Thymus (tissue), 14 donors: ENCODE measurements at places on chromosomes 3 and 15. TPM values are rescaled to one million over a fixed set of nuclear protein-coding genes. Genes with fewer than 3 reads are reported as not detected.

Gene LRRC2
- total RNA-seq = 2.5 TPM

Gene LOXL1
- 6.6 TPM for total RNA-seq

Gene SCAANT1
- total RNA-seq = not detected

Gene CHRM5
- not detected for total RNA-seq

Gene SEMA3F
- total RNA-seq = 4.4 TPM

Gene AP2M1
- total RNA-seq = 138 TPM

Gene ARNT2
- total RNA-seq = 1.4 TPM

GRCh38 chr3:72299823-72300222 lies 514.9 kb upstream of the PROK2 start:
- H3K4me3 ChIP-seq = no peak overlapping the region
- H3K27ac ChIP-seq = no peak overlapping the region
- no peaks in the 10 kb centered on the region for H3K27me3 ChIP-seq
- DNase-seq = no peak
- H3K4me1 ChIP-seq = no peaks in the 10 kb centered on the region
- no peaks in the 10 kb centered on the region for H3K36me3 ChIP-seq

DNA sequence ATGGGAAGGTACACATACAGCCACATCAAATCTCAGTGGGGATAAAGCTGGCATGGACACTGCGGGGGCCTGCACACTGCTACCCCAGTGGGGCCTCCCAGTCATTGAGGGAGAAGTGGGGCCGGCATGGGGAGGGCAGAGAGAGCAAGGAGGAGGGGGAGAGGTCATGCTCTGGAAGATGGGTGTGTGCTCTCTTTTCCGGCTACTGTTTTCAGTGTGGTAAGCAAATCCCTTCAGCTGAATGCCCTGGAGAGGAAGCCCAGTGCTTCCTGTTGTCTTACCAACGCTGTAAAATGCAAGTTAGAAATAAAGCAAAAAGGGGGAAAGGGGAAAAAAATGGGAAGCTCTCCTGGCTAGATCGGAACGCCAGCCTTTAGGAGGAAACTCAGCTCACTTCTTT lies 30.8 kb downstream of the NRROS start:
- H3K27ac ChIP-seq = no peak overlapping the region
- no peak for DNase-seq
- H3K36me3 ChIP-seq = no peaks in the 10 kb centered on the region
- no peaks in the 10 kb centered on the region for H3K4me1 ChIP-seq

DNA sequence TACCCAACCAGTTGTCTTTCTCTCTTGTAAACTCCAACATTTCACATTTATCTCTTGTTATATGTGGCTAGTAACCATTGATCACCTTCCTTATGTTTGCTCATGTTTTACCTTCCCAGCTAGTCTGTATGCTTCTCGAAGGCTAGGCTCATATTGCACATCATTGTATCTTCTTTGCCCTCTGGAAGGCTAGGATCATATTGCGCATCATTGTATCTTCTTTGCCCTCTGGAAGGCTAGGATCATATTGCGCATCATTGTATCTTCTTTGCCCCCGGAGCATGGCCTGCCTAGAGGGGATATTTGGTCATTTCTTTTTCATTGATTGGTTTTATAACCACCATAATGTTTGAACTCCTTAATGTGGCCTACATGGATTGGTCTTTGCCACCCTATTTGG lies 39.4 kb upstream of the ATP13A3 start:
- H3K36me3 ChIP-seq = no peaks in the 10 kb centered on the region
- H3K27ac ChIP-seq = no peak overlapping the region
- H3K4me3 ChIP-seq = no peak overlapping the region

DNA sequence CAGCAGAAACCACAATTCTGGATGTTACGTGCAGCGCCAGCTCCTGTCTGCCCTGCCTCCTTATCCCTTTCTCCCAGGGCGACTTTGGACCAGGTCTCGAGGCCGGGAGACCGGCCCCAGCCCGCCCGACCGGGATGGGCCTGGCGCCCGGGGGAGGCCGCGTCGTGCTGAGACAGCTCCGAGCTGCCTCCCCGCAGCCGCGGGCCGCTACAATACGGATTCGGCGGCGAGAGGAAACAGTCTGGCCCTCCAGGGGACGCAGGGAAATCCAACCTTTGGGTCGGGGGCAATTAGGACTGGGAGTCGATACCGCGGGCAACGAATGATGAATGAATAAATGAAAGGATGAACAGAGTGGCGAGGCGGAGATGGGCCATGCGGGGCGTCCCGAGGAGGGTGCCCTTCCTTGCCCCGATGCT lies 537 bp downstream of the GRAMD2A start:
- no peak for DNase-seq
- no peak overlapping the region for H3K27ac ChIP-seq
- H3K27me3 ChIP-seq = peaks cover 20% of the 10 kb centered on the region
- peaks cover 18% of the 10 kb centered on the region for H3K4me1 ChIP-seq

DNA sequence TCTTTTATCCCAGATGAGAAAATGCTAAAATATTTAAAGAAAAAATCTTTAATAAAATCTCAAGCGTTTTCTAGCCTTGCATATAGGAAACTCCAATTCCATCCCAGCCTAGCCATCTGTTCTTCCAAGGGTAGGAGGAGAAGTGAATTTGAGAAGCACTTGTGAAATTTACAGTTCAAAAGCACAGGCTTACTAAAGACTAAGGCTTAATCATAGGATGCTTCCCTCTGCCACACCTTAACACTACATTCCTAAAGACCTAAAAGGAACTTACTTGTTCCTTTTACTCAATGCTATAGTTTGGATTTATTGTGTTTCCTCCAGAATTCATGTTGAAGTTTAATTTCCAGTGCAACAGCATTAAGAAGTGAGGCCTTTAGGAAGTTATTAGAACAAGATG lies 764.8 kb upstream of the CADM2 start:
- no peak overlapping the region for H3K27ac ChIP-seq
- H3K27me3 ChIP-seq = no peaks in the 10 kb centered on the region
- no peak for DNase-seq
- H3K4me1 ChIP-seq = no peaks in the 10 kb centered on the region

GRCh38 chr3:4503050-4503449 lies 9.9 kb downstream of the ITPR1 start:
- no peak for DNase-seq
- peaks cover 23% of the 10 kb centered on the region for H3K36me3 ChIP-seq
- no peak overlapping the region for H3K4me3 ChIP-seq
- no peaks in the 10 kb centered on the region for H3K27me3 ChIP-seq

- no peak overlapping the region for H3K4me3 ChIP-seq
- H3K27ac ChIP-seq = no peak overlapping the region
- H3K27me3 ChIP-seq = no peaks in the 10 kb centered on the region
- no peaks in the 10 kb centered on the region for H3K4me1 ChIP-seq
Measured at GRCh38 chr3:4753073-4753691, 226.1 kb upstream of the BHLHE40 start.

DNA sequence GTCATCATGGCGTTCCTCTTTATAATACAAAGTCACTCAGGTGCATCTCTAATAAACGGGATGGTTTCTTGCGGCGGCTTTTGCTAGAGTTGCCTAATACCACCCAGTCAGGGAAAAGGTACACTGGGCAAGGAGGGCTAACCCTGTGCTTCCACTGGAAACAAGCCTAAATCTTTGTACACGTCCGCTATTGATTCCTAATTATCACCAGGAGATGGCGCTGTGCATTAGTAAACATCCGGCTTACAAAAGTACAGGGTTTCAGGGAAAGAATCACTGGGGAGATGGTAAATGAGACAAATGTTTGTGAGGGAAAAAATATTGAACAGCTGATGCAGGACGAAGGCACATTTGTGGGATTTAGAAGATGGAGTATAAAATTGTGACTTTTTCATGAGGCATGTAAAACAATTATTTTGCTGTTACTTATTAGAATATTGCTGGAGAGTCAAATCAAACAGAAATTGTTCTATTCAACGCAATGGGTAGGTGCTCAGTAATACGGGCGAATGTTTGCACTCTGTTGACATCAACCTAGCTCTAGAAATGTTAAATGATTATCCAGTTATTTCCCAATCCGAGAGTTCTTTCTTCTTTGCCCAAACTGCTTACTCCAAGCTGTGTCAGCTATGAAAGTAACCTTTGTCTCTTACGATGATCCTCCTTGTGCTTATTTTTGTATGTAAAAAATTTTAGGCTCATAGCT lies 50.6 kb downstream of the GMNC start:
- H3K36me3 ChIP-seq = no peaks in the 10 kb centered on the region
- peak; percentile 19 for DNase-seq
- H3K4me3 ChIP-seq = no peak overlapping the region
- H3K27me3 ChIP-seq = no peaks in the 10 kb centered on the region

DNA sequence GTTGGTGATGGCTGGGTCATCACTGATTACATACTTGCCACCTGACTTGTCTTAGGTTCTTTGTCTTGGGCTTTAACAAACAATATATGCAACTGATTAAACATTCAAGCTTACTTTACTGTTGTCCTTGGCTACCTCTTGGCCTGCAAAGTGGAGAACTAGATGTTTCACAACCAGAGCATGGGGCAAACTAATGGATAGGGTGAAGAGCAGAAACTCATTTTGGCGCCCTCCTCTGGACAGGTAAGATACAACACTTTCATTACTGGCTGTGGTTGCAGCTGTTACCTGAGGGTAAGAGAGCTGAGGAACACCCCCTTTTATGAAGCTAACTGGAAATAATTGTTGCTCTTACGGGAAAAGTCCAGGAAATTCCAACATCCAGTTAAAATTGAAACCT lies 262.1 kb downstream of the NAALADL2 start:
- H3K4me1 ChIP-seq = no peaks in the 10 kb centered on the region
- no peaks in the 10 kb centered on the region for H3K27me3 ChIP-seq
- H3K36me3 ChIP-seq = no peaks in the 10 kb centered on the region

DNA sequence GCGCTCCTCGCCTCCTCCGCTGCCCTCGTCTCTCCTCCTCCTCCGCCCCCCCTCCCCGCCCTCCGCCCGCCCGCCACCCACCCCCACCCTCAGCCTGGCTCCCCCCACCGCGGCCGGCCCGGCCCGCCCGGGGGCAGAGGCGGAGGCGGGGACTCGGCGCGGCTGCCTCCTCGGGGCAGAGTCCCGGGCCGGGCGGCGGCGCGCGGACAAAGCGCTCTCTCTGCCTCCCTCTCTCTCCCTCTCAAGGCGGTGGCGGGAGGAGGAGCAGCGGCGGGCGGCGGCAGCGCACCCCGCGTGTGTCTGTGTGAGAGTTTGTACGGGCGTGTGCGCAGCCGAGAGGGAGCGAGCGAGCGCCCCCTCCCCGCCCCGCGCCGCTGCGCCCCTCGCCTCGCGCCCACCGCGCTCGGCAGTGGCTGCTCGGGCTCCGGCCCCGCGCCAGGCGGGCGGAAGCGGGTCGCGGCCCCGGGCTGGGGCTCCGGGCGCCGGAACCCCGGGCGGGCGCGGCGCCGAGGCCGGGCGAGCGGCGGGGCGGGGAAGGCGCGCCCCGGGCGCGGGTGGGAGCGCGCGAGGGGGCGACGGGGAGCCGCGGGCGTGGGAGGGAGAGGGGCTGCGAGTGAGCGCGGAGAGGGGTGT lies at the start of gene IGF2BP2:
IGF2BP2 (minus strand) TSS at position 37 of the 633 bp plus-strand sequence. CDS start 82 bp downstream, outside the sequence.
- H3K27me3 ChIP-seq = peaks cover 18% of the 10 kb centered on the region
- DNase-seq = peak; percentile 47
- peak within 1 kb of the TSS; percentile 74 for H3K27ac ChIP-seq
- peak within 1 kb of the TSS; percentile 79 for H3K4me3 ChIP-seq
- H3K4me1 ChIP-seq = peaks cover 7% of the 10 kb centered on the region
- H3K36me3 ChIP-seq = no peaks in the 10 kb centered on the region

DNA sequence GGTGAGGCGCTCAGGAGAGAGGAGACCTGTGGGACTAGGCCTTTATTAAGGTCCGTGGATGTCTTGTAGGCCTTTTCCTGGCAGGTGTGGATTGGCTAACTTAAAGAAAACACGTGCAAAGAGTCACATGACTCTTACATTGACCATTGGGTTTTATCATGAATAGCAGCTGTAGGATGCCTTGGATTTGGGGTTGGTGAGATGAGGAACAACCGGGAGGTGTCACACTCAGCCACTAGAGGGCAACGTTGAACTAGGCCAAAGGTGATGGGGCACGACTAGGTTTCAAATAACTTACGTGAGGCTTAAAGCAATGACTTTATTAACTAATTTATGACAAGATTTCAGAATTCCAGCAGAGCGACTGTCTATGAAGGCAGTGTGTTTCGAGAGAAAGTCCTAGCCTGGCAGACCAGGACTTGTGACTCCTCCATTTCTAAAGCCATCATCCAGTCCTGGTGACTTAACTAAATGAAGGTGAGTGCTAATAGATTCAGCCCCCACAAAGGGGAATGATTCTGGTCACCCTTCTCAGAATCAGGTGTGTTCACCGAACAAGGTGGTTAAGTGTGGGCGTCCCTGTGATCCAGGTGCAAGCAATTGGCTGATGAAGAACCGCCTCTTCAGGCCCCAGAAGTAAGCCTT lies 345.6 kb downstream of the MCTP2 start:
- H3K27ac ChIP-seq = no peak overlapping the region
- peak; percentile 30 for DNase-seq
- H3K4me3 ChIP-seq = no peak overlapping the region
- peaks cover 10% of the 10 kb centered on the region for H3K27me3 ChIP-seq
- H3K36me3 ChIP-seq = no peaks in the 10 kb centered on the region

DNA sequence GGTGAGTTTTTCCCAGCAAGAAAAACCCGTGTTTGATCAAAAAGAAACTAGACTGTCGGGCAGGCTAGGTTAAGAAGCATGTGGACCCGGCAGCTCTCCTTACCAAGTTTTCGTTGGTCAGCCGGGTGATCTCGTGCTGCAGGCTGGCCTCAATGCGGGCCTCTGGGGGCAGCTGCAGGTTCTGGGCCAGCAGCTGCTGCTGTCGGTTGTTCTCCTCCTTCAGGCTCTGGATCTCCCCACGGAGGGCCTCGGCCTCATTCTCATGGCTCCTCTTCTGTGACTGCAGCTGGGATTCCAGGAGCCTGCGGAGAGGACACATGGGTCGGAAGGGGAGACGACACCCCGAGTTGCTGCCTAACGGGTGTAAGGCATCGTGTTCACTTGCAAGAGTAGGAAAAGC lies 44.5 kb upstream of the MYO5C start:
- H3K4me3 ChIP-seq = no peak overlapping the region
- peaks cover 3% of the 10 kb centered on the region for H3K4me1 ChIP-seq
- no peak overlapping the region for H3K27ac ChIP-seq
- H3K36me3 ChIP-seq = no peaks in the 10 kb centered on the region
- no peak for DNase-seq

DNA sequence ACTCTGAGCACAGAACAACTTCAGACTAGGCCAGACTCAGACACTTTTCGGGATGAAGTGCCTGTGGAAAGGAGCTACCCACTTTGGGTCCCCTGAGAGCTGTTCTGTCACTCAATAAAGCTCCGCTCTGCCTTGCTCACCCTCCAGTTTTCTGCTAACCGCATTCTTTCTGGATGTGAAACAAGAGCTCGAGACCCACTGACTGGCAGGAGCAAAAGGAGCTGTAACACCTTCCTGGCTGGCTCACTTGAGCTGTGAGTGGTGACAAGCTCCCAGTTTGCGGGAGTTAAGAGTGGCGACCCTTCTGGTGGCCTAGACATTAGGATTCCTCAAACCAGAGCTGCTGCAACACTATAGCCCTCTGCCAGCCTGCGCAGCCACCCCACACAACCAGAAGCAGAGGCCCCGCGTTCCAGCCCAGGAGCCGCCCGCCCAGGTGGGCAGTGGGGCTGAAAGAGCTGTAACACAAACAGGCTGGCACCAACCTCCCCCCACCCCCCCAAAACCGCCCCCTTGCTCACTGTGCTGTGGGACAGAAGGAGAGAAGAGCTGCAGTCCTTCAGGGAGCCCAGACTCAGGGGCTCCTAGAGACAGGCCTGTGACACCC lies 1178.1 kb upstream of the GBE1 start:
- DNase-seq = no peak
- no peak overlapping the region for H3K27ac ChIP-seq
- no peaks in the 10 kb centered on the region for H3K4me1 ChIP-seq
- no peak overlapping the region for H3K4me3 ChIP-seq

- peak overlapping the region; percentile 61 for H3K27ac ChIP-seq
- DNase-seq = no peak
- H3K4me1 ChIP-seq = peaks cover 14% of the 10 kb centered on the region
- H3K36me3 ChIP-seq = no peaks in the 10 kb centered on the region
- H3K27me3 ChIP-seq = no peaks in the 10 kb centered on the region
Measured at GRCh38 chr3:108134555-108134880, 43.7 kb upstream of the CD47 start.
